ENCODE measurements at places on chromosomes 4 and X. TPM values are rescaled to one million over a fixed set of nuclear protein-coding genes. Genes with fewer than 3 reads are reported as not detected.

- DNase-seq: no peak
Observed at GRCh38 chr4:30756553-30756952, 36.4 kb downstream of the PCDH7 start.

The CABS1 gene
- not detected for total RNA-seq

The SATL1 gene
- not detected for total RNA-seq

- DNase-seq: no peak
Observed at GRCh38 chr4:53233114-53233795, 132.6 kb downstream of the SCFD2 start.

The CT47A1 gene
- total RNA-seq: not detected

- no peak for DNase-seq
Observed at GRCh38 chr4:136644279-136644678, 888.0 kb downstream of the PCDH18 start.
